Renal cortex interstitium (tissue), 15 donors: ENCODE measurements at places on chromosomes 12 and 14. TPM values are rescaled to one million over a fixed set of nuclear protein-coding genes. Genes with fewer than 3 reads are reported as not detected.

Gene IFNG-AS1
- polyA plus RNA-seq = not detected

Gene DNAI7
- polyA plus RNA-seq = 4.4 TPM

Gene IL31
- not detected for polyA plus RNA-seq

Gene CBLN3
- polyA plus RNA-seq = 3.0 TPM

Gene CLEC2D
- polyA plus RNA-seq = 11.3 TPM

Gene GUCY2C
- 0.86 TPM for polyA plus RNA-seq

Gene CD69
- 3.4 TPM for polyA plus RNA-seq

Gene JPH4
- polyA plus RNA-seq = 11.6 TPM

Gene AP5M1
- 63.0 TPM for polyA plus RNA-seq

Gene SLC5A8
- polyA plus RNA-seq = 41.3 TPM

Gene NEUROD4
- polyA plus RNA-seq = not detected

Gene RNF212B
- polyA plus RNA-seq = 1.0 TPM

Gene RBMS2
- 40.7 TPM for polyA plus RNA-seq

Gene TMEM119
- polyA plus RNA-seq = 17.6 TPM

Gene LYSET
- polyA plus RNA-seq = 35.6 TPM

Gene ACRBP
- 4.9 TPM for polyA plus RNA-seq

Gene SMCO2
- polyA plus RNA-seq = 0.40 TPM

Gene PPFIA2
- 7.0 TPM for polyA plus RNA-seq

Gene TRPV4
- 14.8 TPM for polyA plus RNA-seq

Gene PHETA1
- polyA plus RNA-seq = 10.4 TPM

Gene MIA2
- 82.0 TPM for polyA plus RNA-seq

Gene METTL3
- polyA plus RNA-seq = 106 TPM

Gene LAG3
- 1.9 TPM for polyA plus RNA-seq

Gene SLCO1B1
- polyA plus RNA-seq = not detected

Gene GLT1D1
- 1.9 TPM for polyA plus RNA-seq

Gene NTS
- polyA plus RNA-seq = 10.4 TPM

Gene NOVA1
- polyA plus RNA-seq = 24.8 TPM

Gene ZFHX2
- 7.8 TPM for polyA plus RNA-seq

Gene ZBTB42
- 3.9 TPM for polyA plus RNA-seq

Gene CD163
- 10.5 TPM for polyA plus RNA-seq

Gene AGAP2
- 1.1 TPM for polyA plus RNA-seq

Gene SELPLG
- 2.5 TPM for polyA plus RNA-seq

Gene REP15
- polyA plus RNA-seq = 2.3 TPM

Gene MDGA2
- 2.0 TPM for polyA plus RNA-seq

Gene LRP1-AS
- polyA plus RNA-seq = not detected

Gene ADAMTS20
- 0.80 TPM for polyA plus RNA-seq
